ENCODE measurements at places on chromosomes 16 and 17.

DNA sequence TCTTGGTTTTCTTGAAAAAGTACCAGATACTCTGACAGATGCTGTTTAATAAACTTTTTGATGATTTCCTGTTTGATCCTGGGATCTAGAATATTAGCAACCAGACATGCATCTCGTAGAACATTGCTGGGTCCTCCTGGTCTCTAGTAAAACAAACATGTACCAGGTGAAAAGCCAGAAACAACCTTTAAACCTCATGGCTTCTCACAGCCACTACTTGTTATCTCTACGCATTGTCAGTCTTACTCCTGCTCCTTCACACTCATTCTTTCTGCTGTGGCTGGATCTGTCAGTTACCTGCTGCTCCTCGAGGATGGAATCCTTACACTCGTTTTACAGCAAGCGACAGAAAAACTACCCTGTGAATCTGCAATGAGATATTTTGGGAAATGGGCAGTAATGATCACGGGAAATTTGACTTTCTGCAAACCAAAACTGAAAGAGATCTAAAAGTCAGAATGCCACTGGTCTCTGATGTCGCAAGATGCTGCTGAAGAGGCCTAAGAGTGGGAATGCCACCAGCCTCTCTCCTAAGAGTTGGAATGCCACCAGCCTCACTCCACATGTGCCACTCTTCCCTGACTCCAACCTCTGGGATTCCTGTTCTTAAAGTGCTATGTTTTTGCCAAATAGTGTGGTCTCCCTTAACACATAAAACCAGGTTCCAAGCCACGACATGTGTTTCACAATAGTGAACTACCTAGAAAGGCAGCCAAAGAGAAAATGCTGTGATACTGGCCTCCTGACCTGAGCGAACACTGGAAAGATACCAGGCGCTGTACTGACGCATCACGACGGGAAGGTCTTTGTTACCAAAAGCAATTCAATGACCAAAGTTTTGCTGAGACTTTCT is 86.3 kb downstream of the VPS53 start:
- peak; percentile 85 for DNase-seq

- peak; percentile 59 for DNase-seq
Observed at GRCh38 chr16:77584205-77584859, 138.0 kb upstream of the NUDT7 start.

- peak; percentile 63 for DNase-seq
Observed at GRCh38 chr16:25126820-25127232, 15.3 kb downstream of the LCMT1 start.

GRCh38 chr17:73043686-73044581 is 48.6 kb downstream of the SLC39A11 start:
- DNase-seq, result peak; percentile 7

GRCh38 chr16:77467821-77468335 is 33.0 kb upstream of the ADAMTS18 start:
- DNase-seq, result no peak

DNA sequence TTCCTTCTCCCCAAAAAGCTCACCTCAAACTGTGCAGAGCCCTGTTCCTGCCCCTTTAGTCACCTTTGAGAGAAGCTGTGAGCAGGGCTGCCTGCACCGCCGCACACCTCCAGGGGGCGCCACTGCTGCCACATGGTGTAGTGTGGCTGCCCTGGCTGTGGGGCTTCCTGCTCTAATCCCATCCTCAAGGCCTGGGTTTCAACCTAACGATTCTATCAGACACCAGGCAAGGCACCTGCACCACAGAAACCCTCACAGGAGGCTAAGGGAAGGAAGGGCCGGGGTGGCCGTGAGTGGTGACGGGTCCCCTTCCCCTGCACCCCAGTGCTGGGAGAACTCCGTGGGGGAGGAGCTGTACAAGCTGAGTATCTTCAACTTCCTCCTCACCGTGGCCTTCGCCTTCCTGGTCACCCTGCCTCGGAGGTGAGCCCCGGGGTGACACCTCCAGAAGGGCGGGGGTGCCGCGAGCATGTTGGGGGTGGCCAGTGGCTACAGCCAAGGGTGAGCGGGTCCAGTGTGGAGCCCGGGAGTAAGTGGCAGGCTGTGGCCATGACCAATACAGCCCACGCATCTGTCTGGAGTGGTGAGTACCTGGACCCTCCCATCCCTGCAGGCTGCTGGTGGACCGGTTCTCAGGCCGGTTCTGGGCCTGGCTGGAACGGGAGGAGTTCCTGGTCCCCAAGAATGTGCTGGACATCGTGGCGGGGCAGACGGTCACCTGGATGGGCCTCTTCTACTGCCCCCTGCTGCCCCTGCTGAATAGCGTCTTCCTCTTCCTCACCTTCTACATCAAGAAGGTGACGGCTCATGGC is 7.0 kb downstream of the TMC8 start:
- no peak for DNase-seq

- no peak for DNase-seq
Observed at GRCh38 chr17:36749493-36749892, 148.1 kb downstream of the MRM1 start.

DNA sequence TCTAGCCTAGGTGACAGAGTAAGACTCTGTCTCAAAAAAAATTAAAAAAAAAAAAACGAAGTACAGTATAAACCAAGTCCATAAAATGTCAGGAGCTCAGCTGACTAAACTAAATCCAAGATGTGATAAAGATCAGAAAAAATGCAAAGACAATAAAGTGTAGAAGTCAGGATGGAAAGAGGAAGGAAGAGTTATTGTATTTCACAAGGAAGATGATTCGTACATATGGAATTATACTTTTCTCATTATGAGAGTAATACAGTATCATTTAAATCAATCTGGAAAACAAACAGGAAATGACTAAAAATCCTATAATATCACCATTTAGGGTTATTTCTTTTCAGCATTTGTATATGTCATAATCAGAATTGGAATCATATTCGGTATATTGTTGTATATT is 11.4 kb upstream of the APOH start:
- DNase-seq, result no peak

- peak; percentile 21 for DNase-seq
Observed at GRCh38 chr16:89924297-89924924, 1.3 kb downstream of the TUBB3 start.

GRCh38 chr16:49681217-49681883 is 174.6 kb downstream of the ZNF423 start:
- no peak for DNase-seq

DNA sequence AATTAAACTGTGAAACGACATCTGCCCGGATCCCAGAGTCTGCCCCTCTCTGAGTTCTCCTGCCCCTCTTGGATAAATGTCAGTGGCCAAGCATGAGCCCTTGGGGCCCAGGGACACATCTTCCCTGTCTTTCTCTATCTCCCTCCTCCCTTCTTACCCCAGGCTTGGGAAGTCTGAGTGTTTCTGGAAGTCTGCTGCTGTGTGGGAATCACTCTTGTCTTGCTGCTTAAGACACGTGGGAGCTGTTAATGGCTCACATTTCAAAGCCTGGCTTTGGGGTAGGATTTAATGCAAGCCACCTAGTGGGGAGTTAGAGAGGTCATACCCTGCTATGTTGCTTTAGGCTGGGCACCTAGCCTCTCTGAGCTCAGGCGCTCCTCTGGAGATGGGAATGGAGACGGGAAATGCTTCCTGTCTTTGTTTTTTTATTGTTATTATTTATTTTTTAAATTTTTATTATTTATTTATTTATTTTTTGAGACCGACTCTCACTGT is 218.5 kb upstream of the CIBAR2 start:
- DNase-seq, result peak; percentile 48

GRCh38 chr17:80942423-80943345 is 49.0 kb upstream of the CHMP6 start:
- no peak for DNase-seq

DNA sequence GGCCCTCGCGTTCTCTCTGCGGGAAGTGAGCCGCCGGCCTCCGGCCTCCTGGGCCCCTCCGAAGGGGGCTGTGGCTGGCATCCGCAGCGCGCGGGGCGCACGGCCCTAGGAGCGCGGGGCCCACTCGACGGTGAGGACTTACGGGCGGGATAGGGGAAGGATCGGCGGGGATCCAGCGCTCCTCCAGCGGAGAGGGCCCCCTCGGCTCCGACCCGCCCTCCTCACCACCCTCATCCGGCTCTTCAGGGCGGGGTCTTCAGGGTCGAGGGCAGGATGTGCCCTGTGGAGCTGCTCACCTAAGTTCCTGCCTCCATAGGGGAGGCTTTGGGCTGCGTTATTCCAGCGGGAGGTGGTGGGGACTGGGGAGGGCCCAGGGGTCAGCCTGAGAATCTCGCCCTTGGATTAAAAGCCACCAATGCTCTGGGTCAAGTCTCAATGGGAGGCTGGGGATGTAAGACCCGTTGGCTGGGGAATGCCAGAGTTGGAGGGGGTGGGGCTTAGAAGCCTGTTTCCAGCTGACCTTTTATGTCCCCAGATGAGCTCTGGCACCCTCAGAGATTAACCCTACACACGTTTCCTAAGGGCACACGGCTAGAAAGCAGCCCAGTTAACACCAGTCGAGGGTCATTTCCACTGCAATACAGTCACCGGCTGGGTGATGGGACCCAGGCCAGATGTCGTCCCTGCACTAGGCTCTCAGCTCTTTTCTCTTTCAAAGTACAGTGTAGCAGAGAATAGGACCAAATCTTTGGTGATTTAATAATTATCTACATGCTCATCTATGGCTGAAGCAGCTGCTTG is 13.4 kb downstream of the TBX2 start:
- DNase-seq, result no peak

GRCh38 chr17:50136096-50136687 is 6.2 kb upstream of the SAMD14 start:
- DNase-seq, result no peak

- DNase-seq, result peak; percentile 53
Observed at GRCh38 chr17:17694169-17695081, 13.2 kb downstream of the RAI1 start.

DNA sequence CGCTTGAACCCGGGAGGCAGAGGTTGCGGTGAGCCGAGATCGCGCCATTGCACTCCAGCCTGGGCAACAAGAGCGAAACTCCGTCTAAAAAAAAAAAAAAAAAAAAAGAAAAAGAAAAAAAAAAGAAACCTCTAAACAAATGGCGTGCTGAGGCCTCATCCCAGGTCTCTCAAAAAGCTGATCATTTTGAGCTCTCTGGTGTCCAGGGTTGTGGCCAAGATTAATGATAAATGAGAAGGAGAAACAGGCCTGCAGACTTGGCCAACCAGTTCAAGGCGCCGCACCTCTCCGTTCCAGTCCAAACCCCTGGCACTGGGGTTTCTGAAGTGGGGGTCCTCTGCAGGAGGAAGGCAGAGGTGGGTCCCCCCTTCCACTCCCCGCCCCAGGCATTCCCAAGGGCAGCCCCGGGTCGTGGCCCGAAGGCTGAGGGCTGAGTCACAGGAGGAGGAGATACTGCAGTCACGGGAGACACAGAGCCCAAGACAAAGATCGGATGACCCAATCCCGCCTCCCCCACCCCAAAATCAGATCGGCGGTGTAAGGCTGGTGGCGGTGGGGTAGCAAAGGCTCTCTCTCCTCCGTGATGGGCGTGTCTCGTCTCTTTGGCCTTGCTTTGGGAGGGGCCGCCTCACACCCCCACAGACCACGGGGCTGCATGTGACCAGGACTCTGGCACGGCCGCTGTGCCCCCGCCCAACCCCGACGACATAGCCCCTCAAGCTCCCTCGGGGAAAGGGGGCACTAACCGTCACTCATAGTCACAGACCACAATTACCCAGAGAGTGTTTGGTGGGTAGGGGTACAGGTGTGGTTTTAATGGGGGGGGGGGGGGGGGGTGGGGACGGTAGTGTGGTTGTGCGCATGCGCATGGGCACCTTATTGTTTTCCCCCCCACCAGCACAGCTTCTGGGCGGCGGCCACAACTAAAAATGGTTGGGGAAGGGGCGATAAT is 1.1 kb downstream of the VAT1 start:
- DNase-seq, result peak; percentile 82

GRCh38 chr16:57694725-57695679 is at the start of gene DRC7:
TSS of gene DRC7 (plus strand) at chr16:57694806. CDS start at chr16:57697950, 3,144 bp downstream.
- DNase-seq, result peak; percentile 62

- DNase-seq, result peak; percentile 26
Observed at GRCh38 chr16:67182288-67182687, 1.5 kb downstream of the MATCAP1 start.

DNA sequence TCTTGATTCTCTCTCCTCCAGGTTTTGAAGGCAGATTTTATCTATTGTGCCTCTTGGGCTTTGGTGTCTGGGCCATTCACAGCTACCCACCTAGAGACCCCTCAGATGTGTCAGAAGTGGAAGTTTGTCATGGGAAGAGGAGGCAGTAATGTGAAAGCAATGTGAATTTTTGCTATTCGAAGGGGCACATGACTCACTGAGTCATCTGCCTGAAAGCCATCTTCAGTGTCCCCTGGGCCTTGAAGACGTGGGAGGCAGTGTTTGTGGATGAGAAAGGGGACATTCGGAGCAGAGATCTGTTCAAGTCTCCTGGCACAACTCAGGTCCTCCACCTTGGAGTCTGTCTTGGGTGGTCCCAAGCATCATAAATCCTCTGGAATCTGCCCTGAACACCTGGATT is 530.2 kb downstream of the NPIPA7 start:
- peak; percentile 24 for DNase-seq

- no peak for DNase-seq
Observed at GRCh38 chr17:64254755-64255154, 8.3 kb downstream of the TEX2 start.

Measured in inflammatory macrophage treated with lipopolysaccharide for 4 hours (primary cell).